ENCODE measurements at places on chromosomes 3 and 15. TPM values are rescaled to one million over a fixed set of nuclear protein-coding genes. Genes with fewer than 3 reads are reported as not detected.
A peak's percentile ranks its signal among the peaks of the same experiment; 100 is the strongest.

COMMD2 gene
- total RNA-seq = 7.9 TPM

PLD1 gene
- total RNA-seq = 5.6 TPM

- H3K27ac ChIP-seq = peak overlapping the region; percentile 85
- no peaks in the 10 kb centered on the region for H3K36me3 ChIP-seq
- H3K4me3 ChIP-seq = no peak overlapping the region
- DNase-seq = peak; percentile 46
These were observed 95.8 kb upstream of the TNFAIP8L3 start for GRCh38 chr15:51190424-51191068.

GRCh38 chr3:107117922-107118536, 259.2 kb upstream of the CCDC54 start:
- no peak for DNase-seq
- H3K4me1 ChIP-seq = no peaks in the 10 kb centered on the region
- H3K27ac ChIP-seq = no peak overlapping the region
- H3K4me3 ChIP-seq = no peak overlapping the region

ARGFX gene
- total RNA-seq = not detected

DNA sequence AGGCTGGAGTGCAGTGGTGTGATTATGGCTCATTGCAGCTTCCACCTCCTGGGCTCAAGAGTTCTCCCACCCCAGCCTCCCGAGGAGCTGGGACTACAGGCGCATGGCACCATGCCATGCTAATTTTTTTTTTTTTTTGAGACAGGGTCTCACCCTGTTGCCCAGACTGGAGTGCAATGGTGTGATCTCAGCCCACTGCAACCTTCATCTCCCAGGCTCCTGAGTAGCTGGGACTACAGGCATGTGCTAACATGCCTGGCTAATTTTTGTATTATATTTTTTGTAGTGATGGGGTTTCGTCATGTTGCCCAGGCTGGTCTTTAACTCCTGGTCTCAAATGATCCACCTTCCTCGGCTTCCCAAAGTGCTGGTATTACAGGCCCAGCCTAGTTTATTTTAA, 4.0 kb downstream of the TEX9 start:
- no peaks in the 10 kb centered on the region for H3K4me1 ChIP-seq
- H3K27me3 ChIP-seq = no peaks in the 10 kb centered on the region
- DNase-seq = no peak

DNA sequence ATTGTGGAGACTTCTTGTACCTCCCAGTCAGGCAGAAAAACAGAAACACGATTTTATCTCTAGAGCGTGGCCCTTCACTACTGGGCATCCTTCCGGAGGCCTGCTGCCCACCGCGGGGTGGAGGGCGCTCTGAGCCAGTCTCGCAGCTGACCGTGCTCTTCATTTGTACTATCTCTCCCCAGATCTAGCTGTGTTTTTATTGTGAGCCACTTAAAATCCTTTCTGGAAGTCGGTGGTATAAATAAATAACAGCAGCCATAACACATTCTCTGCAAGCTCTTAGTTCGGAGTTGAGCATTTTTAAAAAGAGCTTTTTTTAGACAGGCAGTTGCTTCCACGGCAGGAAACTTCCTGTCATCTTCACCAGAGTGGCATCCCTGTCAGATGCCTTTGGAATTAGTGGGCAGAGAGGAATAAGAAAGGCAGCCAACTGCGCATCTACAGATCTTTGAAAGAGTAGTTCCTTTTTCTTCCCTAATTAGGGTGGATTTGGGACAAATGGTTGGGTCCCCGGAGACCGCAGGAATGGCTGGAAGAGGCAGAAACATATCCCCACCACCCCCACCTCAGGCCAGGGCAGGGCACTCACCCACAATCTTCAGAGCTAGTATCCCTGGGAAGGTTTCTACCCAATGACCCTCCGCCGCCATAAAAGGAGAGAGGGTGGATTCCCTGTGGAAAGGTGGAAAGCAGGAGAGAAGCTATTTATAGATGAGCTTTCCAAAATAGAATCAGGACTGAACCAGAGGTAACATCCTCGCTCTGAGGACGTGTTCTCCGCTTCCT, 91.1 kb downstream of the TOP2B start:
- H3K4me1 ChIP-seq = peaks cover 22% of the 10 kb centered on the region
- H3K36me3 ChIP-seq = no peaks in the 10 kb centered on the region
- peak overlapping the region; percentile 54 for H3K27ac ChIP-seq

GRCh38 chr3:81549388-81549787, 212.1 kb downstream of the GBE1 start:
- no peak overlapping the region for H3K27ac ChIP-seq
- peaks cover 24% of the 10 kb centered on the region for H3K4me1 ChIP-seq
- no peak for DNase-seq

SECISBP2L gene
- total RNA-seq = 27.5 TPM

Data from gastrocnemius medialis (tissue), 4 donors.